ENCODE measurements at places on chromosomes 5 and 9.
A peak's percentile ranks its signal among the peaks of the same experiment; 100 is the strongest.

DNA sequence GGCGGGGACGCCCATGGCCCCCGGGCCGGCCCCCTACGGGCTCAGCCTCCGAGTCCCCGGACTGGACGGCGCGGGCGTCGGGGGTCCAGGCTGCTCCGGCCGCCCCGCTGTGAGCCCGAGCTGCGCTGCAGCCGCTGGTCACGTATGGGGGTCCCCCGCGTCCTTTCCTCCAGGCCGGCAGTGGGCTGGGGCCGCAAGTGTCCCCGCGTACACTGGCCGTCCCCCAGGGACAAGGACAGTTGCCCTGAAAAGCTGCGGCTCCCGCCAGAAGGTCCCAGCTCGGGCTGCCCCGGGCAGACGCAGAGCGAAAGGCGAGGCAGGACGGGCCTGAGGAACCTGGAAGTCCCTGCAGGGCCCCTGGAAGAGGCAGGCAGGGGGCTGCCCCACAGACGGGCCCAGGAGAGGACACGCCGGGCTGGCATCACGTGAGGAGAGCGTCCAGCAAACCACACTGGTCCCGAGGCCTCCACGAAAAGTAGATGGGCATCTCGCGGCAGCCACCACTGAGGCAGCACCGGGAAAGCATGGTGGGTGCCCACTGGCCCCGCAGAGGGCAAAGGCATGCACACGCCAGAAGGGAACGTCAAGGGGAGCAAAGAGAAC, 3.3 kb upstream of the NKD2 start:
- DNase-seq: no peak

DNA sequence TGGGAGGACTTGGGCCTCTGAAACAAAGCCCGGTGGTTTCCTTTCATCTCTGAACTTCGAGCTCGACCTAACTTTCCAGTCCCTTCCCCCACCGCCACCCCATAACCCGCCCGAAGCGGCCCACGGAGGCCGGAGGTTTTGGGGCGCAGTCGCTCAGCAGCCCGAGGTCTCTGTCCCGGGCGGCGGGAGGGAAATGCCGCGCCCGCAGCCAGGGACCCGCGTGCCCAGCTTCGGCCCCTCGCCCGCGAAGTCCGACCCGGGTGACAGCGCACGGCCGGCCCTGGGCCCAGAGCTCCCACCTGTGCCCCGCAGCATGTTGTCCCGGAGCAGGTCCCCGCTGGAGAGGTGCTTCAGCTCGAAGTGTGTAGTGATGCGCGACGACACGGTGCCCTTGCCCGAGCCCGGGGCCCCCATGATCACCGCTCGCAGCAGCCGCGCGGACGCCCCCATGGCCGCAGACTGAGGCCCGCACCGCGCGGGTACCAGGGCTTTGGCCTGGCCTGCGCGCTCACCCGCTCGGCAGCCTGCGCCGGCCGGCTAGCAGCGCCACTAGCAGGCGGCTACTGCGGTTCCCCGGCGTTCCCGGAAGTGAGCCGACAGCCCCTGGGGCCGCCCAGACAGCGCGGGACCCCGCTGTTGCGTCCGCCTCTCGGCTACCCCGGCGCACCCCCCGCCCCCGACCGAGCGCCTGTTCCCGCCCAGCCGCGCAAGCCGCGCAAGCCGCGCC, at the start of gene AK3:
Gene AK3 (minus strand): TSS at position 565 of the 727 bp plus-strand sequence. CDS start 115 bp downstream, at position 450.
- DNase-seq: peak; percentile 53

GRCh38 chr5:133783481-133783880, 171.1 kb upstream of the FSTL4 start:
- no peak for DNase-seq

DNA sequence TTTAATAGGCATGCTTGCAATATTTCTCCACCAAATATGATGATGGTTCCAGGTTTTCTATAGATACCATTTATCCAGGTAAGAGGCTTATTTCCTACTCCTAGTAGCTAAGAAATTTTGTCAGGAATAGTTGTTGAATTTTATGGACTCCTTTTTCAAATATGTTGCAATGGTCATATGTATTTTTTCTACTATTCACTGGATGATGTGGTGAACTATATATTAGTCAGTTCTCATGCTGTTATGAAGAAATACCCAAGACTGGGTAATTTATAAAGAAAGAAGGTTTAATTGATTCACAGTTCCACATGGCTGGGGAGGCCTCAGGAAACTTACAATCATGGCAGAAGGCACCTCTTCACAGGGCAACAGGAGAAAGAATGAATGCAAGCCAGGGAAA, 141.1 kb upstream of the NR3C1 start:
- no peak for DNase-seq

DNA sequence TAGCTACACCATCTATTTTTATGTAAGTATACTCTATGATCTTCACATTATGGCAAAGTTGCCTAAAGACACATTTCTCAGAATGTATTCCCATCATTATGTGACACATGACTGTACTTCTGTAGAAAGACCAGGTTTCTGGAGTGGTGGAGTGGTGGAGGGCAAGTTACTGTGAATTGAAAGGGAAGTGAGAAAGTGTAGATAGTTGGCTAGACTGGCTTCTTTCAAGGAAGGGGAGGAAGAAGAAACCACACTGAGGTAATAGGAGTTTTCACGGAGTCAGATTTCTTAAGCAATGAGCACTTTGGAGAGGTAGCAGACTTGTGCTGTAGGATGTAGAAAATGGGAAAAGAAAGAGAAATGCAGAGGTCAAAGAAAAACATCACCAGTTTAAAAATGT, 50.9 kb upstream of the EQTN start:
- DNase-seq: no peak

DNA sequence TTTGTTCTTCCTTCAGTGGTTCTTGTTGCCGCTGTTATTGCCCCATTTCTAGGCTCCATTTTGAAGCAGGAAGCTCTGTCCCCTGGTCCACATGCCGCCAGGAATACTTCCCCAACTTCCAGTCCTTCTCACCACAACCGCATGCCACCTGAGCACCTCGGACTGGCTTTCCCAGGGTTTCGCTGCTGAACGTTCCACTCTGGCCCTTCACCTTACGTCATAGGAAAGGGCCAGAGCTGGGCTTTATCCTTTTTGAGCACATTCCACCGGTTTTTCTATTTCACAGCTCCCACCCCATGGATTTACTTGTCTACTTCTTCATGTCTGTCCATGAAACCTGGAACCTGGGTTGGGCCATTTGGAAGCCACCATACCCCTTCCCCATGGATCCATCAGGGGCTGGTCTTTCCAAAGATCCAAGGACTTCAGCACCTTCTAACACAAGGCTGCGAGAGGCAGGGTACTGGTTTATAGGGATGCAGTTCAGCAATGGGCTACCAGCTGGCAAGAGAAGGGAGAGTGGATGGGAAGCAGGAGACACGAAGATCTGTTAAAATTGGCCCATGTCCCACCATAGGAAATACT, 557.4 kb downstream of the BNC2 start:
- no peak for DNase-seq
